ENCODE measurements at places on chromosomes 2 and 18.

- DNase-seq: no peak
Observed at GRCh38 chr18:40235836-40236235, 1719.2 kb upstream of the PIK3C3 start.

DNA sequence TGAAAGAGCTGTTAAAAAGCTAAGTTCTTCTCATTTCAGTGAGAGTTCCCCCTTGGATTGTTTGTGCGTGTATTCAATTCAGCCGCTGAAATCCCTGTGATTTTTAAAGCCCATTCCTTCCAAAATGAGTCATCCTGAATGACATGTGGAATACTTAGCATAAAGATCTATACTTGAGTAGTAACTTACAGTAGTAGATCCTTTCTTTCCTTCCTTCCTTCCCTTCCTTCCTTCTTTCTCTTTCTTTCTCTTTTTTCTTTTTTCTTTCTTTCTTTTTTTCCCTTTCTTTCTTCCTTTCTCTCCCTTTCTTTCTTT, 18.2 kb upstream of the SOX11 start:
- DNase-seq: no peak

DNA sequence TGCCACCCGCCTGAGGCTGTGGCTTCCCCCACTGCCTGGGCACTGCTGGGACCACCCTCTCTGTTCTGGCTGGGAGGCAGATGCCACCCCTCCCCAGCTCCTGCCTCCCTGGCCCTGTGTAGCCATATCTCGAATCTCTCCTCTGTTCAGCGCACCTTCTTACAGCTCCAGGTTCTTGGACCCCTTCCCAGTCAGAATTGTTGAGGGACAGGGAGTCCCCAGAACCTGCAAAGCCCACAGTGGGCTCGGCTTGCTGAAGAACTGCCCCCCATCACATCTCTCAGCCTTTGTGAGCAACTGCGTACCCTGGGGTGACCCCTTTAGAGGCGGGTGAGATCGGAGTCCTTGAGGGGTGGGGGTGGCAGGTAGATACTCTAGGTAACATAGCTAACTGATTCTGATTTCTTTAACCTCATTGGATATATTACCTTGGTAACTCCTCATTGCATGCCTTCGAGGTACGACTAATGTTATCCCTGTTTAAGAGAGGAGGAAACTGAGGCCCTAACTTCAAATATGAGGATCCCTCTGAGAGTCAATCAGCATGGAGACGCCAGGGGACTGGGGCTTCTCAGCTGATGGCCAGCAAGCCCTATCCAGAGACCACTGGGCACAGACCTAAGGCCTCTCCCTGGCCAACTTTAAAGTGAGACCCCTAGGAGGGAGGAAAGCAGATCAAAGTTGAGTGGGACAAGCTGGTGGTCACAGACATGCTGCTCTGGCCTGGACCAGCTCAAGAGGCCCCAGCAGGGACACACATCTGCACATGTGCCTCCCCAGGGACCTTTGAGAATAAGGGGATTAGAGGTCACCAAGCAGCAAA, 101.3 kb downstream of the CAPN13 start:
- DNase-seq: no peak

- DNase-seq: no peak
Observed at GRCh38 chr2:240930631-240931318, 24.6 kb downstream of the CROCC2 start.

DNA sequence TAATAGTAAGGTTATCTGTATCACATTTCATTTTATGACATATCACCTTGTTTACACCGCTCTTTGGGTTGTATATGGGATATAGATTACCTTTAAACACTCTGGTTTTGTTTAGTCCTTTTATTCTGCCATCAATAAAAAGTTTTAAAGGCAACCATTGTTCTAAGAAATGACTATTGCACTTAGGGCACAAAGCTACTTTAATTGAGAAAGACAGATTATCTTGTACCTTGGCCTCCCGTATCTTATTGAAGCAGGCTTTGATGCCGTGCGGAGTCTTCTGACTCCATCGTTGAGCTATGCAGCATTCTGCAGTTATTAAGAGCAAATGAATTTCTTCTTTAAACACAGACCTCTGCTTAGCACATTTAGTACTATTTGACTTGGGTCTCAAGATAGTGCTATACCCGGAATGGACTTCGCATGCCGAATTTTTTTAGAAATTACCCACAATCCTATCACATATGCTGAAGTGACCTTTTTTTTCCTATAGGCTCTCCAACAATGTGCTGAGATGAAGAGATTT, 16.7 kb downstream of the PKDCC start:
- no peak for DNase-seq

DNA sequence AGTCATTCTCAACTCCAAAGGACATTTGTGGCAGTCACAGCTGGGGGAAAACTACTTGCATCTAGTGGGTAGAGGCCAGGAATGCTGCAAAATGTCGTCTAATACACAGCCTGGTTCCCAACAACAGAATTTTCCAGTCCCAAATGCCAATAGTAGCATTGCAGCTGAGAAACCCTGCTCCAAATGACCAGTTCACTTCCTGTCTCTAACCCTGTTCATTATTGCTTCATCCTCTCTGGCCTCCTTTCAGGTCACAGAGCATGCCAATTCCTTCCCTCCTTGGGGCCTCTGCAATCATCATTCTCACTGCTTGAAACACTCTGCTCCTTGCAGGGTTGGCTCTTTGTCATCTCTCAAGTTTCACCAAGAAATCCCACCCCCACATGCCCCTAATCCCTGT, 139.1 kb downstream of the IRS1 start:
- DNase-seq: no peak

GRCh38 chr2:2646433-2647051, 315.5 kb upstream of the MYT1L start:
- no peak for DNase-seq

GRCh38 chr2:37654932-37655841, 16.3 kb downstream of the CDC42EP3 start:
- DNase-seq: peak; percentile 87

DNA sequence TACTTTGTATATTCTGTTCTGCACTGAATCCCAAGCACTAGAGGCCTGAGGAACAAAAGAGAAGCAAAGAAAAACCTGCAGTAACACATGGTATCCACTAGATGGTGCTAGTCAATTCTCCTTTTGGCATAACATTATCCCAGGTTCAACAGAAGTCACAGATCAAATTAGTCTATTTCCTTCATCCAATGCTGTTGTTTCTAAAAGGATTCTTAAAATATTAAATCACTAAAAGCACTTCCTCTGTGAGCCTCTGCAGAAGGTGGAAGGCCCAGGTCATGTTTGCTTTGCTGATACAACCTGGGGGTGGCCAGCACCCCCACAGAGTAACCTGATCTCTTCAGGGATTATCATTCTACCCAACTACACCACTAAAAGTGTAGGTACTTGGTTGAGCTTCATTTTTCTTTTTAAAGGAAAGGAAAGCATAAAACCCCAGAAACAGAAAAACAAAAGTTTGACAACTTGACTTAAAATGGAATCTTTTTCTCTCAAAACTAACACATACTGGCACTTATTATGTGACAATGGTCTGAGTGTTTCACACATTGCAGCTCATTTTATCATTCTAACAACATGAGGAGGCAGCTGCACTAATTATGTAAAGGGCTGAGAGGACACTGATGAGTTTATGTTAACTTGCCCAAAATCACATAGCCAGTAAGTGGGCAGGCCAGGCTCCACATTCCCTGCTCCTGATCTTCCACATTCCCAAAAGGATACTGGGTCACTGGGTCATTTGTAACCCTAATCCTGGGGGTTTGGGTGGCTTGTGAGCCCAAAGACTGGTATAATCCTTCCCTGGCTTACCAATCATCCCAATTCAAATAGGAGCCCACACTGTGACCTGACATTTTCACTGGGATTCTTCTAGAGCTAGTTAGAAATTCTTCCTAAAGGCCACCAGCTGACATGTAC, 66.8 kb upstream of the DNER start:
- peak; percentile 63 for DNase-seq

Data from NAMALWA (cell line).